ENCODE measurements at places on chromosomes 7 and 10. TPM values are rescaled to one million over a fixed set of nuclear protein-coding genes. Genes with fewer than 3 reads are reported as not detected.

LBX1 gene
- total RNA-seq = not detected

PAOX gene
- 9.6 TPM for total RNA-seq

FKBP6 gene
- not detected for total RNA-seq

FGL2 gene
- 269 TPM for total RNA-seq

CCDC7 gene
- 75.8 TPM for total RNA-seq

OR2A1 gene
- total RNA-seq = 0.22 TPM

BICC1 gene
- total RNA-seq = 42.1 TPM

AKR1C8 gene
- total RNA-seq = 0.94 TPM

UBTD1 gene
- total RNA-seq = 8.1 TPM

PVRIG gene
- total RNA-seq = 1.2 TPM

METTL27 gene
- total RNA-seq = 6.2 TPM

ZNF503 gene
- total RNA-seq = 30.2 TPM

DNA sequence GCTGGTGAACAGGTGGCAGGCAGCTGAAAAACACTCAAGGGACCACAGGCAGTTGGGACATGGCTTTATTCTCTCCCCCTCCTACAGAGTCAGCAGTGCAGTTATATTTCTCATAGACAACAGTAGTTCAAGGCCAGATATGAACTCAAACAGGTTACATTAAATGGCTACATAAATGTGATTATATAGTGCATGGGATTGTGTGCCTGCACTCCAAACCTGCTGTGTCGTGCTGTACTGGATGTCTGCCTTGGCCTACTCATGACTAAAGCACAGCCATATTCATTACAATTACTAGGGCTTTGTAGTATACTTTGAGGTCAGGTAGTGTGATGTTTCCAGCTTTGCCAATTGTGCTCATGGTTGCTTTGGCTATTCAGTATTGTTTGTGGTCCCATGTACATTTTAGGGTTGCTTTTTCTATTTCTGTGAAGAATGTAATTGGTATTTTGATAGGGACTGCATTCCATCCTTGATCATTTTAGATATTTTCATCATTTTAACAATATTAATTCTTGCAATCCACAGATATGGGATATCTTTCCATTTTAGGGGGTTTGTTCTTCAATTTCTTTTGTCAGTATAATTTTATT, 393.6 kb downstream of the CNTNAP2 start:
- DNase-seq = no peak

DNA sequence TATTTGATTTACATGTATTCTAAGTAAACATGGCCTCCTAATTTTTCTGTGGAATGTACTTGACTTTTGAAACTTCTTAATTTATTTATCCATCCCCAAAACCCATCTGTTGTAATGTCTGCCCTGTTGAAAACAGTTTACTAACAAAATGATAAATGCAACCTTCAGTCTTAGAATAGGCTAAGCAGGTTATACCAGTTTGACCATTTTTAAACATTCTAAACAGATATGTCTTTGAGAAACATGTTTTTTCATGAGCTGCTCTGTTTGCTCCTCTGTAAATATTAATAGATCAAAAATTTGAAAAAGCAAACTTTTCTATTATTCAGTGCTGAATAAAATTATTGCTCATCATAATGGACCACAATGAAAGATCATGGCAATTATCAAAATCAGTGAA, 33.4 kb upstream of the NRBF2 start:
- no peak for DNase-seq

GRCh38 chr10:52654201-52654600, 118.4 kb downstream of the MBL2 start:
- no peak for DNase-seq

DNA sequence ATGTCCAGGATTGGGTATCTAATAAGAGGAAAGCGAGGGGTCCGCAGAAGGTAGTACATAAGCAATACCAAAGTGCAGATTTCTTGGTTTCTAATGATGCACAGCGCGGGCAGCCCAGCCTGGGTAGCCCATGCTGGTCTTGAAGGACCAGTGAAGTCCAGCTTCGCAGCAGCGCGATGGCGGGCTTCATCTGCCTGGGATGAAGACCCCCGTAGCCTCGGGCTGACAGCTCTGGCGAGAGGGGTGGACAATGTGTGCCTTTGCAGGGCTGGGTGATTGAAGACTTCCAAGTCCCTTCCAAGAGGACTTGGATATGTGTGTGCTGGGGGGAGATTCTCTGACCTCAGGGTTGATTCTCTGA, 2.2 kb downstream of the SORCS3 start:
- no peak for DNase-seq

GRCh38 chr10:116587878-116588591, 2.7 kb upstream of the PNLIPRP1 start:
- no peak for DNase-seq

- DNase-seq = no peak
Measured at GRCh38 chr7:99607548-99607947, 9.2 kb upstream of the ZSCAN25 start.

GRCh38 chr7:74475987-74476350, 22.3 kb downstream of the GTF2IRD1 start:
- no peak for DNase-seq

- no peak for DNase-seq
Measured at GRCh38 chr10:63901881-63902280, 380.7 kb downstream of the REEP3 start.

GRCh38 chr10:122148876-122149560, 122.1 kb upstream of the BTBD16 start:
- no peak for DNase-seq

GRCh38 chr7:127064-127598, 65.2 kb upstream of the FAM20C start:
- DNase-seq = peak; percentile 32

DNA sequence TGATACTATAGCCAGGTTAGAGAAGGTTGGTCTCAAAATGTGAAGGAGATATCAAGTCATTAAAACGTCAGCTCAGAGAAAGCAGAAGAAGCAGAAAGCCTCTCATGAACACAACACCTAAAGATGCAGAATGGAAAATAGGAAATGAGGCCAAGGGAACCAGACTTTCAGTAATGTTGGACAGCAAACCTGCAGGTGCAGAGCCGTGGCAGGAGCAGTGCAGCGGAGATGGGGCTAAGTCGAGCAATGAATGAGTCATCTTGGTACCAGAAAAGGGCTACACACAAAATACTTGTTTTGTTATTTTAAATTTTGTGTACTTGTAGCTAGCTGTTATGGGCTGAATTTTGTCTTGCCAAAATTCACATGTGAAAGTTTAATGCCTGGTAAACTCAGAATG, 479.6 kb upstream of the POM121L12 start:
- DNase-seq = no peak

GRCh38 chr10:132058793-132059759, 6.7 kb upstream of the JAKMIP3 start:
- DNase-seq = peak; percentile 50

GRCh38 chr10:68781613-68782574, 45.4 kb upstream of the STOX1 start:
- DNase-seq = no peak

DNA sequence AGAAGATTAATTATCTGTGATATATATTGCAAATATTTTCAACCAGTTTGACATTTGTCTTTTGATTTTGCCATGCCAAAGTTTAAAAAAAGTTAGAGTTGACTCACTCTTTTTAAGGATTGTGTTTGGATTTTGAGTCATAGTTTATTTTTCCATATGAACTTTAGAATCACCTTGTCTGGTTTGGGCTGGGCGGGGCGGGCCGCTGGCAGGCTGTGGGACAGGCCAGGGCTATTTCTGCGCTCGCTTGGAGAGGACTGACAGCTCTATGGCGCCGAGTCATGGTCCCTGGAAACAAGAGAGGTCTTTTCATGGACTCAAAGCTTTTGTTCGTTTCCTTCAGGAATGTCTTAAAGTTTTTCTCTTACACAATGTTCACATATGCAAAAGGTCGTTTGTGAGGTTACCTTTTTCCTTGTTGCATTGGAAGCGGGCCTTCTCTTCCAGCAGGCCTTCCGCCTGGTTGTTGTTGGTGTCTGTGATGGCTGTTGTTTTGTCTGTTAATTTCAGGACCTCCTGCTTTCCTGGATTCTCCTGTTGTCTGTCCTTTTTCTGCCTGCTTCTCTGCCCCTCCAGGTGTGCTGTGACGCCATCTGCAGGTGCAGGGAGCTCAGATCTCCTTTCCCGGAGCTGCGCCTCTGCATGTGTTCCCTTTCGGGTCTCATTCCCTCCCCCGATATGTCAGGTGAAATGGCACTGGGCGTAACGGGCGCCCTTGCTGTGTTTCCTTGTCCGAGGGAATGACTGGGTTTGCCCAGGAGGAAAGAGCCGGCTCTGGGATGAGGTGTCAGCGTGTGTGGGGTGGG, 53.8 kb downstream of the INPP5A start:
- peak; percentile 53 for DNase-seq

DNA sequence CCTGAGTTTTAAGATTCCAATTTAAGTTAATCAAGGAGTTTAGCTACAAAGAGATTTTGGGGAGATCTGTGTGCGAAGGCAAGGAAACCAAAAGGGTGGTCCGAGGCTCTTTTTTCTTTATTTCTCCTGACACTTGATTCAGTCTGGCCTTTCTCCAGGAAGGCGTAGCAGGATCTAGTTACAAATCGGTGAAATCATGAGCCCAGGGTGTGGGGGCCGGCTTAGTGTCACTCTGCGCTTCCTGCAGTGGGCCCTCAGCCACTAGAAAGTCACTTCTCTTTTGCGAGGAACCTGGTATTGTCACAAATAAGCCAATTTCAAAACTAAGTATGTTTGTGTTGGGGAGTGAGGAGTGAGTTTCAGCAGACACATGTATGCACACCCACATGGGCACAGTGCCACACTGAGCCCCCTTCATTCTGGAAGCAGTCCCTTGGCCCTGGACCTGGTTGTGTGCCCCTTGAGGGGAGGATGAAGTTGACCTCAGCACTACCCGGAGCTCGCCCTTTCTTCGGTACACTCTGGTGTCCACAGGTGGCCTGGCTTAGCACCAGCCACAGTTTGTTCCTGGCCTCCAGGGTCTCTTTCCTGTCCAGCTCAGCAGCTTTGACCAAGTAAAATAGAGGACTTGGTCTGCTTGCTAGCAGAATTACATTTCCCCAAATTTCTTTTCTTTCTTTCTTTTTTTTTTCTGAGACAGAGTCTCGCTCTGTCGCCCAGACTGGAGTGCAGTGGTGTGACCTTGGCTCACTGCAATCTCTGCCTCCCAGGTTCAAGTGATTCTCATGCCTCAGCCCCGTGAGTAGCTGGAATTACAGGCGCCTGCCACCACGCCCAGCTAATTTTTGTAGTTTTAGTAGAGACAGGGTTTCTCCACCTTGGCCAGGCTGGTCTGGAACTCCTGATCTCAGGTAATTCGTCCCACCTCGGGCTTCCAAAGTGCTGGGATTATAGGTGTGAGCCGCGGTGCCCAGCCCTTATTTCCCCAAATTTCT, 84.0 kb upstream of the BTBD16 start:
- DNase-seq = no peak

GRCh38 chr10:127977357-127978009, 70.6 kb downstream of the PTPRE start:
- DNase-seq = peak; percentile 79

DNA sequence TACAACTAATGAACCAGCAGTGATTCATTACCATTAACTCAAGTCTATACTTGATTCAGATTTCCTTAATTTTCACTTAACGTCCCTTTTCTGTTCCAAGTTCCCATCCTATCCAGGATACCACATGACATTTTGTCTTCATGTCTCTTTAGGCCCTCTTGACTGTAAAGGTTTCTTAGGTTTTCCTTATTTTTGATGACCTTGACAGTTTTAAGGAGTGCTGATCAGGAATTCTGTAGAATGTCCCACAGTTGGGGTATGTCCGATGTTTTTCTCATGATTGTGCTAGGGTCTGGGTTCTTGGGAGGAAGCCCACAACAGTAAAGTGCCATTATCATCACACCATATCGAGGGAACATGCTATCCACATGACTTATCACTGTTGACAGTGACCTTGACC, 162.7 kb downstream of the PTPN20 start:
- no peak for DNase-seq

GRCh38 chr7:145681646-145682045, 435.0 kb upstream of the CNTNAP2 start:
- DNase-seq = no peak

DNA sequence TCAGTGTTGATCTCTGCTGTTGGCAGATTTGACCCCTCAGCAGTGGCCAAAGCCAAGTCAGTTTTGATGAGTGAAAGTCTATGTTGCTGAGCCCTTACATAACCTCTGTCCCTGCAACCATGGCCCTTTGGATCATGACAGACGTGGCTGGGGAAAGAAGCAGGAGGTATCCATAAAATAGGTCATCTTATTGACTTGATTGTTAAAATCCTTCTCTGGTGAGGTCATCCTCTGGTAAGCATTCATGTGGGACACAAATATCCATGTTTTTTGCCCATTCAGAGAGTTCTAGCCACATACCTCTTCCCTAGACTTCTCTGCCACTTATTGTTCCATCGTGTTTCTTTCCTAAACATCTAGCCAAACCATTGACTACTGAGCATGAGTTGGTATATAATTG, 251.9 kb upstream of the PTER start:
- no peak for DNase-seq

- no peak for DNase-seq
Measured at GRCh38 chr10:59336632-59337031, 25.7 kb downstream of the FAM13C start.

DNA sequence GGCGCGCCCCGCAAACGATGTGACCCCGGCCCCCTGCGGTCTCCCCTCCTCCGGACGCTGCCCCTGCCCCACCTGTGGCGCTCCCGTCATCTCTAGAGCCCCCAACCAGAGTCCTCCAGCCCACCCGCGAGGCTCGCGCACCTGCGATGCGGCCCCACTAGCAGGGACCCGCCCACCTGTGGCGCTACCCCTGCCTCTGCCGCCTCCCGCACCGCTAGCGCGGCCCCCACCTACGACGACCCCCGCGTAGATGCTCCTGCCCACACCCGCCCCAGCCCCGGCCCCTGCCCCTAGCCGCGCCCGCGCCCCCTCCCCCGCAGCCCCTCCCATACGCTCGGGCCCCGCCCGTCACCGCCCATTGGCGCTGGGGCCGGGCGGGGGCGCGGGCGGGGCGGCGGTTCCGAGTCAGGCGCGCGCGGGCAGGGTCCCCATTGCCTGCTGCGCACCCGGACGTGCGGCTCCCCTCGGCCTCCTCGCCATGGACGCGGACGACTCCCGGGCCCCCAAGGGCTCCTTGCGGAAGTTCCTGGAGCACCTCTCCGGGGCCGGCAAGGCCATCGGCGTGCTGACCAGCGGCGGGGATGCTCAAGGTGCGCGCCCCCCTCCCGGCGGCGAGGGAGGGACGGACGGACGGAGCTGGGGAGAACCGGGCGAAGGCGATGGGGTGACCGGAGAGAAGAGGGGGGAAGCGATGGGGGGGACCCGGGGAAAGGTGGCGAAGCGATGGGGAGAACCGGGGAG, at the start of gene PFKP:
Gene PFKP, plus strand, starts transcription at position 431 of the 741 bp plus-strand sequence. Its CDS starts 48 bp downstream, at position 479.
- DNase-seq = no peak

DNA sequence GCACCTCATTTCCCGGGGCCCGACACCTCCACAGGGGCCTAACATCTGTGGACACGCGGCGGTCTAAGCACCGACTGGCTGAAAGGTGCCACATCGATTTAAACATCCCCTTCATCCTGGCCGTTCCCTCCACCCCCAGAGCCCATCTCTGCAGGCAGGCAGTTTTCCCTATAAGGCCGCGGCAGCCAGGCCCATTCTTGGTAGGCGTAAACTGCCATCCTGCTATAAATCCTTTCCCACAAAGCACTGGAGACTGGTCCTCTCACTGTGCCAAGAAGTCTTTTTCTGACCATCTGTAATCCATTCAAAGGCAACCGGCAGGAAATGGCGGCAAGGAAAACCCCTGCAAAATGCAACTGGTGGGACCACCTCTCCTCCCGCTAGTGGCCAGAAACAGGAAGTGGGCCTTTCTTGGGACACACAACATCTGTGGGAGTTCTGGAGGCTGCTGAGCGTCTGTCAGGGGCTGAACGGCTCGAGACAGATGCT, 22.4 kb downstream of the ATXN7L1 start:
- no peak for DNase-seq

All from sciatic nerve (tissue), 2 donors.